Cerebellar nuclear complex (tissue), 1 donor: ENCODE measurements at places on chromosomes 6 and 20.

DNA sequence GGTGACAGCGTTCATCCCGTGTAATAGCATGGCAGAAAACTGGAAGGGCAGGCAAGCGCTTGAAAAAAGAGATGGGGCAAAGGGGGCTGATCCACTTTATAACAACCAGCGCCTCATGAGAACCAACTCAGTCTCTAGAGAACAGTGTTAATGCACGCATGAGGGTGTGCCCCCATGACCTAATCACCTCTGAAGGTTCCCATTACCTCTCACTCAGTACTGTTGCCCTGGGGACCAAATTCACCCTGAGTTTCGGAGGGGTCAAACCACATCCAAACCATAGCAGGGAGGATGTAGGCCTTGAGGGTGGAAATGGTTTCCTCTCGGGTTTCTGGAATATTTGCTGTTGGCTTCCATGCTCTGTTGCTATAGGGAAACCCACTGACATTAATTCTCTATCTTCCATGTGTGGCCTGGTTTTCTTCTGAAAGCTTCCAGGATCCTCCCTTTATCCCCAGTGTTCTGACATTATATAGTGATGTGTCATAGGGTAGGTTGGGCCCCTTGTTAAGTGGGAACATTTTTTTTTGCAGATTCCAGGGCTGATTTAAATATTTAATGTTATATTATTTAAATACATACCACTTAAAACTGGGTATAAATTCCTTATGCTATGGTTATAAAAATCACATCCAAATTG, 65.2 kb downstream of the PPP1R14C start:
- no peak for DNase-seq

GRCh38 chr6:84762220-84763002, 2.0 kb downstream of the TBX18 start:
- DNase-seq: no peak

DNA sequence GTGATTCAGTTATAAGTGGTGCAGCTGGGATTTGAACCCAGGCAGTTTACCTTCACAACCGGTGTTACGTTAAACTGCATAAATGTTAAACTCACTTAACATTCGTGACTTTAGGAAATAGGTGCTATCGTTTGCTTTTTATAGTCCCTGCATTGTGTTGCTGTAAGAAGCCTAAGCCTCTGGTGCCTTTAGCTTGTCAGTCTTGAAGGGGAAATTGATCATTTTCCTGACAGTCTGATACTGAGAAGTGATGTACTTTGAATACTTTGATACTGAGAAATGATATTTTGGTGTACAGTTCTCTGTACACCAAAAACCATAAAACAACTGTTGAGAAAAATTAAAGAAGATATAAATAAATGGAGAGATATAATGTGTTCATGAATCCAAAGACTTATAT, 52.5 kb upstream of the NEDD9 start:
- no peak for DNase-seq

GRCh38 chr6:113488061-113488460, 369.1 kb upstream of the MARCKS start:
- DNase-seq: no peak

GRCh38 chr6:150560004-150560883, 39.4 kb upstream of the PLEKHG1 start:
- no peak for DNase-seq

- no peak for DNase-seq
These were observed 28.3 kb downstream of the L3MBTL3 start for GRCh38 chr6:130046671-130047070.

- DNase-seq: no peak
These were observed 131.7 kb downstream of the BFSP1 start for GRCh38 chr20:17399303-17399985.

DNA sequence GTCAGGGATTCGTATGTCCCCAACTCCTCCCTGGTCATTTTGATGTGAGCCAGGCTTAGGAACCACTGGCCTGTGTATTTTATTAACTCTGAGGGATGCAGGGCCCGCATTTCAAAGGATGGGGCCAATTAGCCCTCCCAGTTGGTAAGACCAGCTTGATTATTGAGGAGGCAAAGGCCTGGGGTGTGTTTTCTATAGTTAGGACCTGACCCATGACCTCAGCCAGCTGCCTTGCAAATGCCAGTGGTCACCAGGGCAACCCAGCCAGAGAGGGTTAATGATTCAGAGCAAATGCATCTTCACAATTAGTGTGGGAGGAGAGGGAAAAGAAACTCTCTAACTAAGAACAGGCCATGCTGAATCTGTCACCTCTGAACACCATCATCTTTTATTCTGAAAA, 835.4 kb downstream of the MAFB start:
- DNase-seq: no peak

- no peak for DNase-seq
These were observed 3.9 kb downstream of the SYNJ2 start for GRCh38 chr6:157985378-157986155.

DNA sequence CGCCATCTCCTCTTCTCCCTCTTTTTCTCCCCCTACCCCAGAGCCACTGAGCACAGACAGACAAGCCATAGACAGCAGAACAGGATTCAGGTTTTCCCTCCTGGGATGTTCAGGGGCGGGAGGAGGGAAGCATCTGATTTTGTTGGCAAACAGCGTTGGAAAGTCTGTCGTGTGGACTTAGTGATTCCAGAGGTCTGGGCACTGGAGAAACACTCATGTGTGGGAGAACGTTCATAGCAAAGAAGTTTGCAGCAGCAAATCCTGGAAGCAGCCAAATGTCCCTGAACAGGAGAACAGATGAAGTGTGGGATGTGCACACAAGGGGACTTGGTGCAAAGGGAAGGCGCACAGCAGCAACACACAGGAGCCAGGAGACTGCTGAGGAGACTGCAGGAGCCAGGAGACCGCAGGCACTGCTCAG, 264.1 kb upstream of the CDYL start:
- no peak for DNase-seq
